Right kidney (tissue), 9 donors: ENCODE measurements at places on chromosomes 12 and 14.

DNA sequence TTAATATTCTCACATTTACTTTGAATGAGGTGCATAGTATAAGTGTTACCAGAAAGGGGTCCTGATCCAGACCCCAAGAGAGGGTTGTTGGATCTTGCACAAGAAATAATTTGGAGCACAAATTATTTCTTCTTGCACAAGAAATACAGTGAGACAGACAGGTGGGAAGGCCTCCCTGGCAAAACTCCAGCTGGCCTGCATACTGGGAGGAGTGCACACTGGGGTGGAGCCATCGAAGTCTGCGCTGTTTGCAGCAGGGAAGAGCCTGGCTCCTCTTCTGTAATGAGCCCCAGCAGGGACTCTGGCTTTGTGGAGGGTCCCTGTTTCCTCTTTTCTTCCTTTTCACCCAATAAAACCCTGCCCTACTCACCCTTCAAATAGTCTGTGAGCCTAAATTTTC is 141.6 kb downstream of the GLT1D1 start:
- DNase-seq = no peak

DNA sequence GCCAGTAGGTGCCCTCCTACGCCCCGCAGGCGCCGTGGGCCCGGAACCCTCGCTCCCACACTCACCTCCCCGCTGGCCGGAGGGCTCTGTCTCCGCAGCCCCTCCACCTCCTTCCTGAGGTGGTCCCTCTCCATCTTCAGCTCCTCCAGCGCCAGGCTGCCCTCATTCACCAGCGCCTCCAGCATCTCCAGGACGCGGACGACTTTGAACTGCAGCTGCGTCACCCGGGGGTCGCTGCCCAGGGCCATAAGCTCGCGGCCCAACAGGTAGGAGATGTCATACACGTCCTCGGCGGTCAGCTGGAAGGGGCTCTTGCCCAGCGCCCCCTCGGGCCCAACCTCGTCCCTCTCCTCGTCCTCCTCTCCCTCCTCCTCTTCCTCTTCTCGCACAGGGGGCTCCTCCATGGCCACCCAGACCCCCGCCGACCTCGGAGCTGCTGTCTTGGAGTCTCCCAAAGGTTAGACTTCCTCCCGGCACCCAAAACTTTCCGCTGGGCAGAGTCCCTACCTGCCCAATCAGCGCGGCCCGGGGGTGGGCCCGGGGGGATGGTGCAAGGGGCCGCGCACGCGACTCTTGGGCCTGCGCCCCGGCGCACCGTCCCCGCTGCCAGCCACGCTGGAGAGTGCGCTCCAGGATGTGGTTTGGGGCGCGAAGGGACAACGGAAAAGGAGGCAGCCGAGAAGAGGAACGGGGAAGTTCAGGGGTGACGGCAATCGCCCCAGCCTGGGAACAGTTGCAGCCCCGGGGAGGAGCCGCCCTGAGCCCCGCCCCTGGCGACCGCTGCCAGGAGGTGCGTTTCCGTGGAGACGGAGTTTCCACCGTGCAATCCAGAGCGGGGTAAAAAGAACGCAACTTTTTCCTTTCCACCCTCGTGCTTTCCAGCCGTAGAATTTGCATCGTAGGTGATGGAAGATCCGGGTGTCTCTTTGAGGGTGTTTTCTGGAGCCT is at the start of gene RILPL2:
Gene RILPL2 (minus strand): TSS at position 668 of the 948 bp plus-strand sequence. CDS start 264 bp downstream, at position 404.
- peak; percentile 89 for DNase-seq

- no peak for DNase-seq
These were observed 1.6 kb upstream of the KRT74 start for GRCh38 chr12:52575256-52575655.

DNA sequence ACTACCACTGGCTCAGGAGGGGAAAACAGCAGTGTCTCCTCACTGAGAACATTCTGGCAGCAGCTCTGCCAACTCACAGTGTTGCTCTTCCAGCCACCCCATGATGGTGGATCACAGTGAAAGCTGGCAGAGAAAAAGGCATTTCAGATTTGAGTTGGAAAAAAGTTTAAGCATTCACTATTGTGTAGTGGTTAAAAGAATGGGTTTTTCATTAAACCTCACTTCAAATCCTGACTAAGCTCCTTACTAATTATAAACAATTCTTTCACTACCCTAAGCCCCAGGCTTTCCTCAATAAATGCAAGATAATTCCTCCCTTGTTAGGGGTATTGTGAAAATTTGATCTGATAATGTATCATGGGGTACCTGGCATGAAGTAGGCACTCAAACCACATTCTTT is 518.1 kb downstream of the SNAPC1 start:
- no peak for DNase-seq

GRCh38 chr14:32802295-32802694 is 136.4 kb upstream of the NPAS3 start:
- DNase-seq = no peak

- DNase-seq = no peak
These were observed 345.6 kb downstream of the PAWR start for GRCh38 chr12:79344855-79345847.

GRCh38 chr12:51013441-51013840 is 12.7 kb downstream of the SLC11A2 start:
- DNase-seq = no peak

- DNase-seq = no peak
These were observed 170.7 kb downstream of the ESRRB start for GRCh38 chr14:76546426-76547221.

DNA sequence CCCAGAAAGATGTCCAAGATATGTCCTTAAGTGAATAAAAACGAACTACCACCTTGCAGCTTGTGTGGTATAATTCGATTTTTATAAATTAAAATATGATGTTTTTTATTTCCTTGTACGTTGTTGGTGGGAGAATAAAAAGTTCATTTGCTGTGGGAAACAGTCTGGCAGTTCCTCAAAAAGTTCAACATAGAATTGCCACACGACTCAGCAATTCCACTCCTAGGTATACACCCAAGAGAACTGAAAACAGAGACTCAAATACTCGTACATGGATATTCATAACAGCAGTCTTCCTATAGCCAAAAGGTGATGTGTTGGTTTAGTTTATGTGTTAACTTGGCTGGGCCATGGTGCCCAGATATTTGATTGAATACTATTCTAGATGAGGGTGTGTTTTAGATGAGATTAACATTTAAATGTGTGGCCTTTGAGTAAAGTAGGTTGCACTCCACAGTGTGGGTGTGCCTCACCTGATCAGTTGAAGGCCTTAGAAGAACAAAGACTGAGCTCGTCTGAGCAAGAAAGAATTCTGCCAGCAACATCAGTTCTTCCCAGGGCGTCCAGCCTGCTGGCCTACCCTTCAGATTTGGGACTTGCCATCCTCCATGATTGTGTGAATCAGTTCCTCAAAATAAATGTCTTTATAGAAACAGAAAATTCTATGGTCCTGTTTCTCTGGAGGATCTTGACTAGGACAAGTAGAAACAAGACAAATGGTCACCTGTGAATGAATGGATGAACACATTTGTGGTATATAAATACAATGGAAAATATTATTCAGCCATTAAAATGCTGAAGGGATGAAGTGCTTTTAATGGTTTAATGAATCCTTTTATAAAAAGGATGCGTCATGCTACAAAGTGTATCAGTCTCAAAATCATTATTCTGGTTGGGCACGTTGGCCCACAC is 5.1 kb upstream of the DENR start:
- DNase-seq = no peak

GRCh38 chr14:69270795-69271708 is 11.1 kb downstream of the GALNT16 start:
- no peak for DNase-seq

- no peak for DNase-seq
These were observed 177.8 kb downstream of the GXYLT1 start for GRCh38 chr12:41966916-41967315.

- DNase-seq = no peak
These were observed 362.7 kb upstream of the SFSWAP start for GRCh38 chr12:131348231-131348630.

DNA sequence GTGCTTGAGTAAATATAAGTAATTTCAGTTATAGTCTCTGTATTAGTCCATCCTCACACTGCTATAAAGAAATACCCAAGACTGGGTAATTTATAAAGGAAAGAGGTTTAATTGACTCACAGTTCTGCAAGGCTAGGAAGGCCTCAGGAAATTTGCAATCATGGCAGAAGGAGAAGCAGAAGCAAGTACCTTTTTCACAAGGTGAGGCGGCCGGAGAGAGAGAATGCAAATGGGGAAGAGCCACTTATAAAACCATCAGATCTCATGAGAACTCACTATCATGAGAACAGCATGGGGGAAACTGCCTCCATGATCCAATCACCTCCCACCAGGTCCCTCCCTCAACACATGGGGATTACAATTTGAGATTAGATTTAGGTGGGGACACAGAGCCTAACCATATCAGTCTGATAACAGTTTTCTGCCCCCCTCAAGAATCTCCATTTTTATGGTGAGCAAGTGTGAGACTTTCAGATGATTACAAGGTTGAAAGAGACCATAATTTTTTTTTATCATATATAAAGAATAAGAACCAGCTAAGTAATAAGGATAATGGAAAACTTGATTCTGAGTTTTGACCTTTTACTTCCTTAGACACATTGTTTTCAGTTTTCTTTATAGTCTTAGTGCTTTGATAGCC is 35.6 kb downstream of the LEMD3 start:
- DNase-seq = no peak

DNA sequence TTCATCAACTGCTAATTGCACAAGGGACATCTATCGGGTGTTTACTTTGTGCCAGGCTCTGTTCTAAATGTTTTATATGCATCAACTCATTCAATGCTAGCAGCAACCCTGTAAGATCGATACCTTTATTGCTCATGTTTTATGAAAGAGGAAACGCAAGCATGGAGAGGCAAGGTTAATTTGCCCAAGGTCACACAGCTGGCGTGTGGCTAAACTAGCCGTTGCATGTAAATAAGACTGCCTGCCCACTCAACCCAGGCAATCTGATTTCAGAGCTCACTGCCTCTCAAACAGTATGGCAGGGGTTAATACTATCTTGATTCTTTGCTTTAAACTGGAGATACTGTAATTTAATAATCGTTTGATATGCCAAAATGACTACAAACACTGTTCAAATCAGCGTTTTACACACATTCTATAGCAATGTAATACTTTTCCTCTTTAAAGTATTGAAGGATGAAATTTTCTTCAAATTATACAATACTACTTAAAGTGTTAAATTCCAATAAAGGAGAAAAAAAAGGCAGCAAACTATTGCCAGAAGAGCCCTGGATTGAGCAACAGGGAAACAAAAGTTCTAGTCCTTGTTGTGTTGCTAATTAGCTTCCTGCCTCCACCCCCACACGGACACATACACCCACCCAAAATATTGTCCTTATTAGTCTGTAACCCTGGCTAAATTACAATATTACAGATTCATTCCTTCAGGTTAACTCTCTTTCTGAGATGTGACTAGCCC is 39.1 kb upstream of the DHRS7 start:
- no peak for DNase-seq

- peak; percentile 63 for DNase-seq
These were observed 558 bp downstream of the TEX22 start for GRCh38 chr14:105398726-105399465.

GRCh38 chr14:80658733-80659132 is 282.8 kb downstream of the CEP128 start:
- no peak for DNase-seq

GRCh38 chr14:81427348-81428058 is 27.4 kb upstream of the STON2 start:
- no peak for DNase-seq

DNA sequence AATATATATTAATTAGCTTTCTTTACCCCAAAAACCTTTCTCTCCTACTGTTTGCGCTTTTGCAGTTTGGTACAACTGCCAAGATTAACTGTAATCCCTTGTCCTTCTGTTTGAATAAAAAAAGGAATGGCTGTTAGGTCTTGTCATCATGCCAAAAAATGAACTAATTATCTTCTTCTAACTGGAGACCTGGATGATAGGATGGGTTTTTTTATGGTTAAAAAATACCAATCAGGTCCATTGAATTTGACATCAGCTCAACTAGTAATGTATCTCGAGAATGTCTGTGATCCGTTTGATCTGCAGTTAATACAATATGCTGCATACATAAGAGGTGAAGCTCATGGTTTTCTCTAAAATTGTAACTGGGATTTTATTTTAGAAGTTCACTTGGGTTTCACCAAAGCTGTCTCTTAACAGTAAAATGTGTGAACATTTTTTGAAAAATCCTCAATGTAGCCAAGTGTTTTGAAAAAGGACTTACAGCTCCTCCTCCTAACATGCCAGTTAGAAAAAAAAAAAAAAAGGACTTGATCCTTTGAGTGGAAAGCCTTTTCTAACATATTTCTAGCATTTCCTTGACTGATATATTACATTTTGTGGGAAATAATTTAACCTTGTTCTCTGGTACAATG is 96.8 kb downstream of the SRGAP1 start:
- DNase-seq = no peak

DNA sequence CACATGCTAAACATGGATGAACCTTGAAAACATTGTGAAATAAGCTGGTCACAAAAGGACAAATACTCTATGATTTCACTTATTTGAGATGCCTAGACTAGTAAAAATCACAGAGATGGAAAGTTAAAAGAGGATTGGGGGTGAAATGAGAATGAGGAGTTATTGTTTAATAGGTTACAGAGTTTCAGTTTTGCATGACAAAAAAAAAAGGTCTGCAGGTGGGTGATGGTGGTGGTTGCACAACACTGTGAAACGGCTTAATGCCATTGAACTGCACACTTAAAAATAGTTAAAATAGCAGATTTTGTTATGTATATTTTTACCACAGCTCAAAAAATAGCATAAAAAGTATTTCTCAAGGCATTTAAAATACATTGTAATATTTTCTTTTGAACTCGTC is 151.9 kb upstream of the NRXN3 start:
- DNase-seq = no peak

DNA sequence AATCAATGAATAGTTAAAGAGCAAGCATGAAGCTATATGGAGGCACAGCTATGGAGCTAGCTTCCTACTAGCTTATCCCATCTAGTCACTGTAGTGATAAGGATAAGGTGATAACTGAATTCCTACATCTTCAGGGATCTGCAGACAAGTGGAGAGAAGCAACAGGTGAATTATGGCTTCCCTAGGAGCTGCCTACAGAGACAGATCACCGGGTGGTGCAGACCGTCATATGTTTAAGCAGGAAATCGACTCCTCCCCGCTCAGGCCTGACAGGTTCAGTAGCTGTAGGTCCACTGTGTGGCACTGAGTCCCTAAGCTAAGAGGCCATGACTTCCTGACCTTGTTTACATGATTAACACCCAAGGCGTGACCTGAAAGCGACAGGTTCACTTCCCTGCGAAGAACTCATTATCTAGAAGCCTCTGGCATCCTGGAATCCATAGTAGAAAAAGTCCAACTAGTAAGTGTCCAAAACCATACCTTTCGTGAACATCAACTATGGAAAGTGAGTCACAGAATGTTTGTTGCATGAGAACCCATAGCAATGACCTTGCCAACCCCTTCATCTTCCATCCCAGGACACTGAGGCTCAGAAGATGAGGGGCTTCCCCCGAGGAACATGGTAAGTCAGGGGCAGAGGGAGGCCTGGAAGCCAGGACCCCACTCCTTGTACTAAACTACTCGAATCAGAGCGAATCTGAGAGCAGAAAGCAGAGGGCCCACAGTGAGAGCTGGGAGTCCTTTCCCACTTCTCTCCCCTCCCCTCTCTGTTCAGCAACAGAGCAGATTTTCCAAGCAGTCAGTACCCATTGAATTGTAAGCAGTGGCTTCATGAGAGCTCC is 75.4 kb upstream of the CCND2 start:
- DNase-seq = no peak
